ENCODE measurements at places on chromosomes 1 and 21.

DNA sequence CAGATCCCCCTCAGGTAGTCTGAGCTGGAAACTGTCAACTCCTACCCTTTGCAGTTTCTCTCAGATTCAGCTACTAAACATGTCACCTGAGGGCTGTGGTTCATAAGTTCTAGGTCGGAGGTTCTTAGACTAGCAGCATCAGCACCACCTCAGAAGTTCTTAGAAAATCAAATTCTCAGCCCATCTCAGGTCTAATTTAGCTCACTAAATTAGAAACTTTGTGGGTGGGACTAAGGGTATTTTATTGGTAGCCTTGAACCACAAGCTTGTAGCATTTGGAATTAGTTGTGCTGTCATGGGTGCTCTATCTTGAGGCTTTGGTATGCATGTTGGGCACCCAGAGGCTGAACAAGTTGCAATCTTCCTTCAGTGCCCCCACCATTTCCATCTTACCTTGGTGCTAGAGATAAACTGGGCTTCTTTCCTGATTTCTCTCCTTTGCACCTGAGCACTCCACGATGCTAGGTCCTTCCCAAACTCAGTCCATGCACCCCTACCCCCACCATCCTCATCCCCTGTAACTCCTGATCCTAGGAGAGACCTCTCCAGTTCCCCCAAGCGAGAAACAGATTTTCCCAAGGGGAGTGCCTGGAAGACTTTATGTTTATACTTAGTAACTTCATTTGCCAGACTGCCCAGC is 54.2 kb downstream of the S1PR1 start:
- DNase-seq: no peak

- DNase-seq: no peak
These were observed 4.9 kb downstream of the PTPN7 start for GRCh38 chr1:202155478-202156021.

DNA sequence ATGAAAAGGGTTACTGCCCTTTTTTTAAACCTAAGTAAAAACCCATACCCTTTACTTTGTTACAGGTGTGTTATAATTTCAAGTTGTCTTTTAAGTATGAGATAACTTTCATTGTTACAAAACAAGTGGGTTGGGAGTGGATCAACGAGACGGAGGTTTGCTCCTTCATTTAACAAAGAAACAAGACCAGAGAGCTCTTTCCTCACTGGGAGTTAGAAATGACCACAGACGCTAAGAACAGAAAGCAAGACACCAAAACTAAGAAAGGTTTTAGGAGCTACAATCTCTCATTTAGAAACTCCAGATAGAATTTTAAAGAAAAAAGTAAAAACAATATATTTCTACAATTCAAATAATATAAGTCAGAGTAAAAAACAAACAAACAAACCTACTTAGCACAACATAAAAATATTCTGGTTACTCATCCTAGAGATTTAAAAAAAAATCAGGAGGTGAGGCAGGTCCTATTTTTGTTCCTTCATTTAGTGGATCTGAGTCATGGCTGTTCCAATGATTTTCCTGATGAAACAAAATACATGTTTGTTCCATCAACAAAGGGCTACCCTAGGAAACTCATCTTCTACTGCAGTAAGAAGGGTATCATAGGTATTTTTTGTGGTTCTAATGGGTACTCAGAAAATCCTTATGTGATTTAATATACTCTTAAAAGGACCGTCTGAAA is 33.0 kb downstream of the APP start:
- no peak for DNase-seq

- no peak for DNase-seq
These were observed 122.6 kb downstream of the GRIK3 start for GRCh38 chr1:36911561-36912364.

- DNase-seq: no peak
These were observed 20.0 kb upstream of the LYPLAL1 start for GRCh38 chr1:219153723-219154122.

GRCh38 chr21:44065428-44065827 is 41.8 kb upstream of the PWP2 start:
- peak; percentile 84 for DNase-seq

DNA sequence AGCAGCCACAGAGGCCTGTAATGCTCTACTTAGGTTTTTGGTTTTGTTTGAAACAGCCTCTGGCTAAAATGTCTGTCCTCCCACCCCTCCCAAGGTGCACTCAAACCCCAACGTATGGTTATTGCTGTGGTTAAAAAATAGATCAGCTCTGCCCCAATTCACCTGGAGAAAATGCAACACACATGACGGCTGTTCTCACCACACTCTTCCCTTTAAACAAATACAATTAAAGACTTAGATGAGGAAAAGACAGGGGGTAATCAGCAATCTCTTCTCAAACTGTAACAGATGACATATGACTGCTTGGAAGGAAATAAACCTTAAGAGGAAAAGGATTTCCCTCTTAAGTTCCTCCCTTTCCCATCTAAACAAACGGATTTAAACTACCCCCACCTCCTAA is 6.2 kb upstream of the MTMR11 start:
- no peak for DNase-seq

DNA sequence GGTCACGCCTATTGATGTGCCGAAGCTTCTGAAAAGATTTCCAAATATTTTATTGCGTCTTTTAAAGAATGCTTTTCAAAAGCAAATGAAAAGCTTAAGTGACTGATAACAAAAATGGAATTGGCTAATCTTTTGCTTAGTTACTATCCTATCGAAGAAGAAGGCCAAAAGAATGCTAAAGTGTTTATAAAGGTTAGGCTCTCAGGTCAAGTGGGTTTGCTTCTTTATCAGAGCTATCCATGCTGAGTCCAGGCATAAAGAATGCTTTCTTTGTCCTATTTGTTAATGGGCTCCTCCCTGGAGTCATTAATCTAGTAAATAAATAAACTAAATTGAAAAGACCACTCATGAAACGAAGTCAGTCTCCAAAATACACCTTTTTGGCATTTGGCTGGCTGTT is 133.4 kb upstream of the LYPLAL1 start:
- no peak for DNase-seq

GRCh38 chr1:219067350-219067712 is 106.3 kb upstream of the LYPLAL1 start:
- no peak for DNase-seq

GRCh38 chr1:231040019-231040799 is at the start of gene FAM89A:
FAM89A (minus strand) TSS chr1:231040254; CDS start chr1:231040211, 43 bp downstream.
- peak; percentile 60 for DNase-seq

GRCh38 chr1:59186656-59187055 is 110.2 kb upstream of the FGGY start:
- no peak for DNase-seq

- DNase-seq: no peak
These were observed 23.3 kb downstream of the PIP5K1A start for GRCh38 chr1:151221616-151222015.
